ENCODE measurements at places on chromosomes 11 and 22.

DNA sequence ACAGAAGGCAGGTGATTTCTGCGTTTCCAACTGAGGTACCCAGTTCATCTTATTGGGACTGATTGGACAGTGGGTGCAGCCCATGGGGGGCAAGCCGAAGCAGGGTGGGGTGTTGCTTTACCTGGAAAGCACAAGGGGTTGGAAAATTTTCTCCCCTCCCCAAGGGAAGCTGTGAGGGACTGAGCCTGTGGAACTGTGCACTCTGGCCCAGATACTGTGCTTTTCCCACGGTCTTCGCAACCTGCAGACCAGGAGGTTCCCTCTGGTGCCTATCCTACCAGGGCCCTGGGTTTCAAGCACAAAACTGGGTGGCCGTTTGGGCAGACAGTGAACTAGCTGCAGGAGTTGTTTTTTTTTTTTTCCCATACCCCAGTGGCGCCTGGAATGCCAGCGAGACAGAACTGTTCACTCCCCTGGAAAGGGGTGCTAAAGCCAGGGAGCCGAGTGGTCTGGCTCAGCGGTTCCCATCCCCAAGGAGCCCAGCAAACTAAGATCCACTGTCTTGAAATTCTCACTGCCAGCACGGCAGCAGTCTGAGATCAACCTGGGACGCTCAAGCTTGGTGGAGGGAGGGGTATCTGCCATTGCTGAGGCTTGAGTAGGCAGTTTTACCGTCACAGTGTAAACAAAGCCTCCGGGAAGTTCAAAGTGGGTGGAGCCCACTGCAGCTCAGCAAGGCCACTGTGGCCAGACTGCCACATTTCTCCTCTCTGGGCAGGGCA is 97.2 kb downstream of the JRKL start:
- no peak for DNase-seq

DNA sequence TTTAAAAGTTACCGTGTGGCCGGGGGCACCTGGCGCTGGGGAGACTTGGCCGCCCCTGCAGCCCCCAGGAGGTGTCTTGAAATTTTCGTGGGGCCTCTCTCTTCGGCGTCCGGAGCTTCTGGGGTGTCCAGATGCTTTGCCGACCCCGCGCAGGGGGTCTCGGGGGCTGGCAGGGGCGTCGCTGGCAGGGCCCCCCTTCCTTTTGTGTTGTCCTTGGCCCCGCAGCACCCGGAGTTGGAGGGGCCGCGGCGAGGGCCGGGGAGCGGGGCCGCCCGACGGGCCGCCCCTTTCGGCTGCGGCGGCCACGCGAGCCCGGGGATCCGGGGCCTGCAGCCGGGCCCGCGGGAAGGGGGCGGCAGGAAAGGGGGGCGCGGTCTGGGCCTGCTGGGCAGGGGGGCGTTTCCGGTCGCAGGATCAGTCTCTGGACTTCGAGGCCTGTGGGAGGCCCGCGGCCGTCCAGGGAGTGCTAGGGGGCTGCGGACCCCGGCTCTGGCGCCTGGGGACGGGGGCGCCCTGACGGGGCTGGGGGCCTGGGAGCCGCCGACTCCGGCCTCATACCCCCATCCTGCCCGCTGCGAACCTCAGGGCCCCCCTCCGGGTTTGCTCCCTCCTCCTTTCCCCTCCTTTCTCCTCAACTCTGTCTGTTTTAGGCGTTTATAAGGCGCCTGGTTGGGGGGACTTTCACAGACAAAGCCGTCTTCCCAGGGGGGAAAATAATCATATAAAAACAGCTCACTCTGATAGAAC is 869 bp downstream of the ZC3H7B start:
- DNase-seq = no peak

GRCh38 chr11:118366287-118366686 is 6.9 kb downstream of the UBE4A start:
- DNase-seq = no peak

DNA sequence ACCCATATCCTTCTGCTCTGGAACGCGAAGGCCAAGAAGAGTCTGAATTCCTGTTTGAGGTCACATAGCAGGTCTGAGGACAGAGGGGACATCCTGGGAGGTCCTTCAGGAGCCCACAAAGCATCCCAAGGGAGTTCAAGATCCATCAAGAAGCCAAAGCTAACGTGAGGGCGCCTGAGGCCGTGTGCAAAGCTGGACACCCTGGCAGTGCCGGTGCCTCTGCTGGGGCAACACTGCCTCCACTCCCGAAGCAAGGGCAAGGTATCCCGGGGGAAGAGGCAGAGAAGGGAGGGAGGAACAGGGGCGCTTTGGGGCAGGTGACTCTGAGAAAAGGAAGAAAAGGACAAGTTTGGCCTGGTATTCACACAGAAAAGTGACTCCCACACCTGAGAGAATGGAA is 50.3 kb upstream of the CDON start:
- no peak for DNase-seq

GRCh38 chr22:30968015-30968923 is at the start of gene MORC2:
Gene MORC2, minus strand, starts transcription at chr22:30968774. Its CDS starts 885 bp downstream, at chr22:30967889.
- no peak for DNase-seq
